Right lobe of liver (tissue), 6 donors: ENCODE measurements at places on chromosomes 16 and 17. TPM values are rescaled to one million over a fixed set of nuclear protein-coding genes. Genes with fewer than 3 reads are reported as not detected.

The TEKT3 gene
- not detected for total RNA-seq

DNA sequence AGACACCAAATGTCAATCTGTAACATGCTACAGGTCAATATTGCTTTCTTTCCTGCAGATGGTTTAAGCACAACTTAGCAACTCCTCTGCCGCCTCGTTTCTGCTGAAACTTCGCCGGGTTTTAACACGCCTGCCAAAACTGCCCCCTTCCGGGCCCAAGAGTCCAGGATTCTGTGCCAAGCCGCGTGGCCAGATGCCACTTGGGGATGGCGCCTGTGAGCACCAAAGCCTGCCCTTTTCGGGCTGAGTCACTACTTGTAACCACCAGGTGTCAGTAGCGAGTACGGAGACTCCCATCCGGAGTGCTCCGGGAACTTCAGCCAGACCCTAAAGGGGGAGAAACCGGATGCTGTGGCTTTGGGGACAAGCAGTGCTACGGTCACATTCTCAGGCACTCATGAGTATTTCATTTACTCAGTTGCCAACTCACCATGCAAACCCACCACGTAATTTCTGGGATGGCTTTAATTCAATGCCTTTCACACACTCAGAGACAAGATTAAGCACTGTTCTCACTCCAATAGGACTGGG, 7.8 kb downstream of the PMP22 start:
- peak; percentile 78 for DNase-seq

- DNase-seq: no peak
Observed at GRCh38 chr16:59907611-59908010, 1173.5 kb upstream of the GOT2 start.

DNA sequence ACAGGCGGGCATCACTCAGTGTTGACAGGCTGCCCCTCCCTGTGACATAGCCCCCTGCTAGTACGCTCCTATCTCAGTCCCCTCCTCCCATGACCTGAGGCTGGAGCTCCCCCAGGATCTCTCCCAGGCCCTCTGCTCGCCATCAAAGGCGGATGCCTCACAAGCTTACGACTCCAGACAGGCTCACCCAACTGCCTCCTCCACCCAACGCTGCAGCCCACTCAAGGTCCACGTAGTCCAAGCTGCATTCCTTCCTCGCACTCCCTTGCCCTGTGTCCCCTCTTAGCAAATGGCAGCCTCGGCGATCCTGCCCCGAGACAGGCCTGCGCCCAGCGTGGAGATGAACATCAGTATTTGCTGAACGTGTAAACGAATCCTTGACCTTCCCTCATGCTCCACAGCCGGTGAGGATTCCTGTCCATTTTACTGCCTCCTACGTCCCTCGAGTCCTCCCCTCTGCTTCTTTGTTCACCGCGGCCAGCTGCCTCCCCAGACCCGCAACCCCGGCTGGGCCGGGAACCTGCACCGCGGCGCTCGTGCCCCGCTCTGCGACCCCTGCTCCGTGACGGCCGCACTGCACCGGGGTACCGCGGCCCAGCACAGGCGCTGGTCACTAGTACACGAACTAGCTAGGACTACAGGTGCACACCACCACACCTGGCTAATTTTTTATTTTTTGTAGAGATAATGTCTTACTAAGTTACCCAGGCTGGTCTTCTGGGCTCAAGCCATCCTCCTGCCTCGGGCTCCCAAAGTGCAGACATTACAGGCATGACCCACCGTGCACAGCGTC, 838 bp upstream of the TMEM97 start:
- no peak for DNase-seq

DNA sequence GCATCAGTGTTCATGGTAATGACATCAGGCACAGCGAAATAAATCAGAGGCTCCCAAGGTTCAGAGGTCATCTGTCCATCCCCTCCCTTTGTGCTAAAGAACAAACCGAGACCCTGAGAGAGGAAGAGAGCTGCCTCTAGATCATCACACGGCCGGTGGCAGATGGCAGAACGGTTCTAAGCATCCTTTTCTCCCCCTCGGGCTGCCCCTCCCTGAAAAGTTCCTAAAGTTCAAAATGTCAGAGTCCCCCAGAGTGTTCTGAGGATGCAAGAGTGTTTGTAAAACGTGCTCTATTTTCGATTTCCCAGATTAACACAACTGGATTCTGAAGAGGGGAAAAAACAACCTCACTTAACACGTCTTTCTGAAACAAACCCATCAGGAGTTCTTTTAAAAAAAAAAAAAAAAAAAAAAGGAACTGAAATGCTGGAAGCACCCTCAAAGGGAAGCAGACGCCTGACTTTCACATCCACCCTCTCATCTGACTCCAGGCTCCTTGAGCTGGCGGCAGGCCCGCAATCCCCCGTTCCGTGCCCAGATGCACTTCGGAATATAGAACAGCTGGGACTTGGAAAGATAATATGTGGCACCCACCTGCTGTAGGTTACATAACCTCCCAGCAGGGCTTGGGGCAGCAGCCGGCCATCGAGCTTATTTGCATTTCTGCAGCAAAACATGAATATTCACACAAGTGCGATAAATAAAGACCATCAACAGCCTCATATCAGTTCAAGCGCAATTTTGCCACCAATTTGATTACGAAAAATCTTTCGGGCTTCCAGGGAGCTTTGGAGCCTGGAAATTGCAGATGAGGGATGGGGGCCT, 115.5 kb upstream of the SMURF2 start:
- no peak for DNase-seq

The ZNF276 gene
- 8.9 TPM for total RNA-seq

GRCh38 chr16:50244504-50245416, 21.6 kb upstream of the ADCY7 start:
- DNase-seq: no peak

The TP53TG3F gene
- total RNA-seq: not detected

DNA sequence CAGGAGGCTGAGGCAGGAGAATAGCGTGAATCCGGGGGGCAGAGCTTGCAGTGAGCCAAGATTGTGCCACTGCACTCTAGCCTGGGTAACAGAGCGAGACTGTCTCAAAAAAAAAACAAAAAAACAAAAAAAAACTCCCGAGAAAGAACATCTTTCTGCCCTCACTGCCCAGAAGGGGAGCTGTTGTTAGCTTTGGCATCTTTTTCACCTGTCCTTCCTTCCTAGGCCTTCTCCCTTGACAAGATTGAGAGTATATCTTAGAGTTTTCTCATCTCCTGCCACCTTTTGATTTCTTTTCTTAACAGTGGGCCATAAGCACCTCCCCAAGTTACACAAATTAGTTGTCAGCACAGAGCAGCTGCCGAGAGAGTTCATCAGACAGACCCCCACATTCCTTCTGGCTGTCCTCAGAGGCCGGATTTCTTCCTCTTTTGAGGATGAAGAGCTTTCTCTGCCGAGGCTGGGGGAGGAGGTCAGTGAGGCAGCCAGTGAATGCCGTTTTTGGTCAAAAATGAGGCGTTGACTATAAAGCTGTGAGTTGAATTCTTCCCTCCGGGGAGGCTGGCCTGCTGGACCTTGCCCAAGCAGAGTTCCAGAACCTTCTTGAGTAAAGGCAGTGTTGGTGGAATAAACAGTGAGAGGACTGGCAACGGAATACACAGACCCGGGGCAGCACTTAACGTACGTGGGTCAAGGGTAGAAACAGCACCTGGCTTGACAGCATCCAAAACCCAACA, 127.0 kb downstream of the ABCC6 start:
- DNase-seq: no peak

The EVPL gene
- not detected for total RNA-seq

DNA sequence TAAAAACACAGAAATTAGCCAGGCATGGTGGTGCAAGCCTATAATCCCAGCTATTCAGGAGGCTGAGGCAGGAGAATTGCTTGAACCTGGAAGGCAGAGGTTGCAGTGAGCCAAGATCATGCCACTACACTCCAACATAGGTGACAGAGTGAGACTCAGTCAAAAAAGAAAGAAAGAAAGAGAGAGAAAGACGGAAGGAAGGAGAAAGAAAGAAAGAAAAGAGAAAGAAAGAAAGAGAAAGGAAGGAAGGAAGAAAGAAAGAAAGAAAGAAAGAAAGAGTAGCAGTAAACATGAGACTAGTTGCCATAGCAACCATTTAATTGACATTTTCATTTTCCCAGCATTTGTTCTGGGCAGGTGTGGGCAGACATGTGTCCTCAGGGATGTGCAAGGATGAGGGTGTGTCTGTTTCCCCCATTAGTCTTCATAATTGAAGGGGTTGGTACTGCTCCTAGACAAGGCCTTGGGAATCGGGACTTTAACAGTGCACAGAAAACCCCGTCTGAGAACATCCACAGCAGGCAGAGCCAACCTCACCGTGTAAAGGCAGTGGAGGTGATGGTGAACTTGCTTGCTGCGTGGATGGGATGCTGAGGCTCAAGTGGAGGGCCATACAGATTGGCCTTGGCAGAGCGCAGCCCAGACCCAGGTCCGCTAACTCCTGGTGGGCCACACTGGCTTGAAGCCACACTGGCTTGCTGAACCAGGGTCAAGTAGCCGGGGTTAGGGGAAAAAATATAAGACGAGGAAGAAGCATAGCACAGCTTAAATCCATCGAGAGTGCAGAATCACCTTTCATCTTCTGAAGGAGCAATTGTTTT, 35.2 kb upstream of the KIFC3 start:
- DNase-seq: no peak

The CNGB1 gene
- total RNA-seq: not detected

DNA sequence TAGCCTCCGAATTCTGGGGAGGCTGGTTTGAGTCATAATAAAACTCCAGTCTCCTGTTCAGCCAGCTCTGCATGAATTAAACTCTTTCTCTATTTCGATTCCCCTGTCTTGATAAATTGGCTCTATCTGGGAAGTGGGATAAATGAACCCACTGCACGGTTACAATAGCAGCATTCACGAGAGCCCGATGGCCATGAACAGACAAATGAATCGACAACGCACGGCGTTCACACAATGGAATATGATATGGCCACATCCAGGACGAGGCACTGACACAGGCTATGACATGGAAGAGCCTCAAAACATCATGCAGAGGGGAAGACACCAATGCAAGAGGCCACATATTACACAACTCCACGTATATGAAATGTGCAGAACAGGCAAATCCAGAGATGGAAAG, 5.6 kb upstream of the CARD14 start:
- no peak for DNase-seq

- DNase-seq: no peak
Observed at GRCh38 chr16:23871924-23872323, 36.1 kb downstream of the PRKCB start.

The SPIRE2 gene
- total RNA-seq: 7.8 TPM

DNA sequence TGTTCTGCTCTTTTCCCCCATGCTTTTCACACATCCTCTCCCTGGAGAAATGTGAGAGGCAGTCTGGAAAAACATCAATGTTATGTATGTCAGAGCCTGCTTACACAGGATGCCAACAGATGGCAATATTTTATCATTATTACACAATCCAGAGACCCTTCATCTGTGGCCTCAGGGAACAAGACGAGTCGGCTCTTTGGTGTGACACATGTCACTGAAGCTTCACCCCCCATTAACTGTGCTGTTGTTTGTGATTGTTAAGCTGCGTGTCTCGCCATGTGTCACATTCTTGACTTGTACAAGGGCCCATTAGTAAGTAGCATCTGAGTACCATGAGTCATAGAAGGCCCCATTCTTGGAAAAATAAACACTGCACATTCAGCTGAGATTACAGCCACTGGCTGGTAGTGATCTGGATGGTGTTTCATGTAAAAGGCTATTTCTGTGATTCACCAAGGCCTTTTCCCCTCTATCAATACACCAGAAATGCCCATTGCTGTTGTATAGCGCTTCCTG, 682.1 kb upstream of the SOX9 start:
- DNase-seq: no peak

The KRTAP16-1 gene
- total RNA-seq: not detected

DNA sequence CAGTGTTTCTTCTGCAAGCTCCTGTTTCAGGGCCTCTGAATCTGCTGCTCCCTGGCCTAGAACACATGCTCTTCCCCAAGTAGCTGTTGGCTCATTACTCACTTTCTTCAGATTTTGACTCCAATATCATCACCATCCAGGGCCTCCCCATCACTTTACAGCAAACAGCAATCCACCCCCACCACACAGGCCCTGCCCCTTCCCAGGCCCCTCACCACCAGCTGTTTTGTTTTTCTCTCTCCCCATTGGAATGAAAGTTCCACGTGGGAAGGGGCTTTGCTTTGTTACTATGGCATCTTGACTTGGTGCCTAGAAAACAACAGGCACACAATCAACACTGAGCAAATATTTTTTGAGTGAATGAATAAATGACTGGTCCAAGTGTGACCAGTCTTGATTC, 4.0 kb downstream of the TMEM170A start:
- no peak for DNase-seq

- no peak for DNase-seq
Observed at GRCh38 chr17:37706446-37706845, 38.4 kb downstream of the HNF1B start.

The KCNAB3 gene
- 1.0 TPM for total RNA-seq

- no peak for DNase-seq
Observed at GRCh38 chr17:48429638-48430586, at the start of gene SKAP1. Gene SKAP1, minus strand, starts transcription at chr17:48430214.

The WFIKKN2 gene
- not detected for total RNA-seq

The CARD14 gene
- 0.20 TPM for total RNA-seq

GRCh38 chr17:40073454-40074174, 10.8 kb downstream of the THRA start:
- no peak for DNase-seq

GRCh38 chr17:54172096-54172984, 349.6 kb downstream of the KIF2B start:
- no peak for DNase-seq

- DNase-seq: peak; percentile 60
Observed at GRCh38 chr17:59329176-59330052, 2.0 kb upstream of the YPEL2 start.

DNA sequence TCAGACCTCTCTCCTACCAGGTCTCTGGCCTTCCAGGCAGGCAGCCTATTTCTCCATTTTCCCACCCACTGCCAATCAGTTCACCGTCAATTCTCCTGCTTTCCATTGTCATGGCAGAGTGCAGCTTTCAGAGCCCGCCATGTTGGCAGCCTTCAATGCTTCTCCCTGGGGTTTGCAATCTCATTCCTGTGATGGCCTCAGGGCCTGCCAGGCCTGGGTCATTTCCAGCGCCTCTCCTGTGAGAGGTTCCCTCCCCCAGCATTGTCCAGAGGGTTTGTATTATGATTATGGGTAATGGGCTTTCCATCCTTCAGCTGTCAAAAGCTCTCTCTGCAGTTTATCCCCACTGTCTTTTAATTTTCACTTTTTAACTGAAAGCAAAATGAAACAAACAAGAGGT, 716.6 kb upstream of the CDH8 start:
- no peak for DNase-seq

- DNase-seq: no peak
Observed at GRCh38 chr16:84986879-84987278, 24.5 kb downstream of the ZDHHC7 start.

GRCh38 chr17:52145476-52145875, 13.0 kb downstream of the CA10 start:
- no peak for DNase-seq
